ENCODE measurements at places on chromosomes 4 and X.

GRCh38 chrX:47186096-47186740, 7.4 kb upstream of the UBA1 start:
- no peak for DNase-seq

GRCh38 chr4:40702800-40703151, 47.0 kb upstream of the NSUN7 start:
- DNase-seq = no peak

DNA sequence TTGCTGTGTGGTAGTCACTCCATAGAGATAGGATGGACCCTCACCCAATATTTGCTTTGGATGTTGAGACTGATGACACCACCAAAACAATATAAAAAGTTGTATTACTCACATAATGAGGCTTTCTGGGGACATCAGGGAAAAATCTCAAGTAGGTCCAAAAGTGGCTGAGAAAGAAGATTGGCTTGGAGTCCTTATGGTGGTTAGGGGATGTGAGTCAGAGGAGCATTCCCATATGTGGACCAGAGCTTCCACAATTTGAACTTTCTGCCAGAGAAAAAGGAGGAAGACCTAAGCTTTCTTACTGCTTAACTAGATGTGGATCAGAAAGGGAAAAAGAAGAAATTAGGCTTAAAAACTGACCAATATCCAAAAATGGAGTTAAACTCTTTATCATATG, 460.5 kb downstream of the SH3BGRL start:
- no peak for DNase-seq

GRCh38 chr4:87309625-87310024, 13.1 kb downstream of the HSD17B13 start:
- DNase-seq = no peak

DNA sequence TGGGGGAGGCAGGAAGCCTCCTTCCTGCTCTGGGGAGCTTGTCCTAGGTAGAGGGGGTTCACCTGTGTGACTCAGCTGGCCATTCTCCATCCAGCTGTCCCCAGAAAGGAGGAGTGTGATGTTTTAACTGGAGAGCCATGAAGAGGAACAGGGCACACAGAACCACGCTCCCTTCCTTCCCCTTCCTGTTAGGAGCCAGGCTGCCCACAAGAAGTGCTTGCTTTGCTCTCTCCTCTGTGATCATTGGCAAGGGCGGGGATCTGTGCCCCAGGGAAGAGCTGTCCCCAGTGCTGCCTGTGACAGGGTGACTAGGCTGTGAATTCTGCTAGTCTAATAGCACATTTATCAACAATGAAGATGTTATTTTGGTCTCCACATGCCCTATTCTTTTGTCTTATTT, 169.6 kb upstream of the GATB start:
- DNase-seq = no peak

DNA sequence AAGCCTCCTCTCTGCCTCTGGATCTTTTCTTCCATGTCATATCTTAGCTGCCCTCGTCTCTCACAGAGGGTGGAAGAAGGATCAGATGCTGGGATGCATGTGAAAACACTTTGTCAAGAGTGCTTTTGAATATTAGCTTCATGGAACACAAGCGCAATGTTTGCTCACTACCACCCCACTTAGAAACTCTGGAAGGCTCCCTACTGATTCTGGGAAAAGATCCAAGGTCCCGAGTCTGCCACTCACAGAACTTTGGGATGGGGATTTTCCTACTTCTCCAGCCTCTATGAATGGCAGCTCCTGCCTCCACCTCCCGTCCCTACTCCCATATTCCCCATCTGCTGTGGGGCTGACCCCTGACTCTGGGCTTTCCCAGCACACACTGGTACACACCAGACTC, 40.2 kb upstream of the CRMP1 start:
- DNase-seq = no peak

DNA sequence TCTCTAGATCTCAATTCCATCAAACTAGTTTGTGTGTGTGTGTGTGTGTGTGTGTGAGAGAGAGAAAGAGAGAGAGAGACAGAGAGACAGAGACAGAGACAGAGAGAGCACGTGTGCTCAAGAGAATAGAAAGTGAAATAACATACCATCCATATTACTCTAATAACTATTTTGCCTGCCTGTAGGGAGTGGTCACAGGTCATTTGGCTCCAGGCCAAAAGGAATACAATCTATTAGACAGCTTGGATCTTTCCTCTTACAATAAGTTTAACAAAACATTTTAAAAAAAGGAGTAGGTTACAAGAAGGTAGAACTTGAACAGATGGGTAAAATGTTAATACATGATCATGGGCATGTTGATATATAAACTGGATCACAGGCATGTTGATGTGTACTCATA, 76.2 kb downstream of the COL4A6 start:
- DNase-seq = no peak

DNA sequence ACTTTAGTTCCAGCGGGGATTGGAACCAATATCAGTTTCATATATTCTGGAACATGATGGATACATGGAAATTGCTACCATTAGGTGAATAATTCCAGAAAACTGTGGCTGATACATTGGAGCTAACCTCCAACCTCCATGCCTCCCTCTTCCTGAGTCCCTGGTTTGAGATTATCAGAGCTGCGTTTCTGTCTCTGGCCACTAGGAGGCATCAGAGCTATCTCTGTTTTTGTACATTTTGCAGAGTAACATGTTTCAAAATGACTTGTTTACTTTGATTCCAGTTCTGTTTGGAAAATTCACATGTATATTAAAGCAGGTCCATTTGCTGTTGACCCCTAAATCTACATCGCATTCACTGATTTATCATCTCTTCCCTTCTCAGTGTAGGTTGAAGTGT, 2.4 kb upstream of the RAB40AL start:
- no peak for DNase-seq

DNA sequence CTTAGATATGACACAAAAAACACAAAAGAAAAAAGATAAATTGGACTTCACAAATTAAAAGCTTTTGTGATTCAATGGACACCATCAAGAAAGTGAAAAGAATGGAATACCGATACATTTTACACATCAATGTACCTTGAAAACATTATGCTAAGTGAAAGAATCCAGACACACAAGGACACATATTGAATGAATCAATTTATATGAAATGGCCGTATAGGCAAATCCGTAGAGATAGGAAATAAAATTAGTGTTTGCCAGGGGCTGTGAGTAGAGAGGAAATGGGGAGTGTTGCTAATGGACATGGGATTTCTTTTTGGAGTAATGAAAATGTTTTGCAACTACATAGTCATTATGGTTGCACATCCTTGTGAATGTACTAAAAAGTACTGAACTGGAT, 3.1 kb downstream of the PGAM4 start:
- no peak for DNase-seq

GRCh38 chrX:670645-671044, 40.1 kb downstream of the SHOX start:
- DNase-seq = no peak

GRCh38 chr4:16450031-16450430, 223.8 kb upstream of the TAPT1 start:
- DNase-seq = no peak

- DNase-seq = no peak
Observed at GRCh38 chr4:132865458-132865857, 283.6 kb upstream of the PCDH10 start.

GRCh38 chrX:124501586-124501985, 155.2 kb downstream of the SH2D1A start:
- no peak for DNase-seq

- DNase-seq = no peak
Observed at GRCh38 chrX:10031746-10032145, 64.6 kb downstream of the CLDN34 start.

- no peak for DNase-seq
Observed at GRCh38 chr4:154998284-154998683, 210.2 kb upstream of the NPY2R start.

GRCh38 chrX:71976753-71977152, 66.1 kb downstream of the NHSL2 start:
- no peak for DNase-seq

- DNase-seq = no peak
Observed at GRCh38 chrX:17078031-17078720, 131.7 kb downstream of the REPS2 start.

DNA sequence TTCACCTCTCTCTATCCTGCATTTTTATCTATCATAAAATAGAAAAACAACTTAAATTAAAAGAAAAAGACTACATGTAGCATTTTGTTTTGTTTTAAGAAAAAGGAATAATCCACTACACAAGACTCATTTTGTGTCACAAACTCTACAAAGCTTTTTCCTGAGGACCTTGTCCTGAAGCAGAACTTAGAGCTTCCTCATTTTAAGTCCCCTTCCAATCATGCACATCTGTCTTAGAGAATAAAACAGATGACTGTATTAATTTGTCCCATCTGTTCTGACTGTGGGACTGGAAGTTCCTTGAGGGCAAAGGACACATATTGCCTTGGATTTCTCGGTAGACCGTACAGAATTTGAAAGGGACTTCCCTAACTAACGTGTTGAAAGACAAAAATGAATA, 218.5 kb downstream of the COL25A1 start:
- DNase-seq = no peak

All from right kidney (tissue), 9 donors.